Keratinocyte (primary cell): ENCODE measurements at places on chromosomes 16 and 17. TPM values are rescaled to one million over a fixed set of nuclear protein-coding genes. Genes with fewer than 3 reads are reported as not detected.

- H3K36me3 ChIP-seq = no peaks in the 10 kb centered on the region
- no peak overlapping the region for H3K4me3 ChIP-seq
- no peak overlapping the region for H3K27ac ChIP-seq
- no peak for DNase-seq
- no peaks in the 10 kb centered on the region for H3K27me3 ChIP-seq
Observed at GRCh38 chr16:83680980-83681379, 126.8 kb upstream of the HSBP1 start.

GRCh38 chr17:78993241-78993956, 13.7 kb upstream of the LGALS3BP start:
- DNase-seq = no peak
- H3K27ac ChIP-seq = no peak overlapping the region
- peaks cover 46% of the 10 kb centered on the region for H3K36me3 ChIP-seq
- no peaks in the 10 kb centered on the region for H3K27me3 ChIP-seq

DNA sequence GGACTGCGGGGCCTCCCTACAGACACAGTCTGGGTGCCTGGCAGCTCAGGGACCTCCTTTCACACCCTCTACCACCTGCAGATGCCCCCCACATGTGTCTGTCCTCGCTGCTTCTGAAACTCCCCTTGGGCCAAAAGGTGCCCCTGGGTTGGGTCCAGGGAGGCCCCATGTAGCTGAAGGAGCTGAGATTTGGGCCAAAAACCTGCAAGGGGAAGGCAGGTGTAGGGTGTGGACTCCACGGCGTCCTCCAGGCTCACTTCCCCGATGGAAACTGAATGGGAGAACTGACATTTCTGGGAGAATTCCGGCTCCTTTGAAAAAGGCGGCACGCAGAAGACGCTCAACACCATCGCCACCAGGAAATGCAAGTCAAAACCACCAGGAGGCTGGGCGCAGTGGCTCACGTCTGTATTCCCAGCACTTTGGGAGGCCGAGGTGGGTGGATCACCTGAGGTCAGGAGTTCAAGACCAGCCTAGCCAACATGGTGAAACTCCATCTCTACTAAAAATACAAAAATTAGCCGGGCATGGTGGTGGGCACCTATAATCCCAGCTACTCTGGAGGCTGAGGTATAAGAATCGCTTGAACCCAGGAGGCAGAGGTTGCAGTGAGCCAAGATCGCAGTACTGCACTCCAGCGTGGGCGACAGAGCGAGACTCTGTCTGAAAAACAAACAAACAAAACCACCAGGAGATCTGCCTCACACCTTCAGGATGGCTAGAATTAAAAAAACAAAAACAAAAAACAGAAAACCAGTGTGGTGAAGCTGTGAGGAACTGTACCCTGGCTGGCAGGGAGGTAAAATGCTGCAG, 13.2 kb upstream of the BAIAP2 start:
- H3K4me1 ChIP-seq = peaks cover 23% of the 10 kb centered on the region
- peaks cover 20% of the 10 kb centered on the region for H3K27me3 ChIP-seq
- H3K27ac ChIP-seq = no peak overlapping the region
- no peak for DNase-seq

- no peaks in the 10 kb centered on the region for H3K4me1 ChIP-seq
- peaks cover 24% of the 10 kb centered on the region for H3K27me3 ChIP-seq
- no peaks in the 10 kb centered on the region for H3K36me3 ChIP-seq
Observed at GRCh38 chr16:67264866-67265265, 14.5 kb upstream of the PLEKHG4 start.

DNA sequence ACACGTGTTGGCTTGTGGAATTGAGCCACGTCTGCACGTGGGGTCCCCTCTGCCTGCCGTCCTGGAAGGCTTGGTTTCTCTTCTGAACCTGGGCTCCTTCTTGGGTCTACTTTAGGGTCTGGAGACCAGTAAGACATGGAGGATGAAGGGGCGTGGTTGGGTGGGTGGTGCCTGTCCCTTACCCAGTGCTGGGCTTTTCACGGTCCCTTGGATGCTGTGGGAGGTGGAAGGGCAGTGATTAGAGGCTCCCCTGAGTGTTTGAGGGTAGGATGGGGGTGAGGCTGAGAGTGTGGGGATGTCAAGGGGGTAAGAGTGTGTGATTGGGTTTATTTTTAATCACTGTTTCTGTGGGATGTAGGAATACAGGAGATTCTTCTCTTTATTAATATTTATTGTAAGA, 38.3 kb downstream of the MGAT5B start:
- H3K4me3 ChIP-seq = no peak overlapping the region
- DNase-seq = no peak
- H3K4me1 ChIP-seq = no peaks in the 10 kb centered on the region
- H3K27me3 ChIP-seq = peaks cover 3% of the 10 kb centered on the region
- H3K27ac ChIP-seq = no peak overlapping the region
- no peaks in the 10 kb centered on the region for H3K36me3 ChIP-seq

GRCh38 chr16:10485698-10486382, 94.6 kb downstream of the EMP2 start:
- no peaks in the 10 kb centered on the region for H3K4me1 ChIP-seq
- DNase-seq = no peak
- H3K36me3 ChIP-seq = no peaks in the 10 kb centered on the region

Gene TRIM37
- polyA plus RNA-seq = 17.3 to 26.4 TPM (median 24.4 TPM) in 3 replicates

- H3K4me1 ChIP-seq = peaks cover 3% of the 10 kb centered on the region
- peaks cover 29% of the 10 kb centered on the region for H3K27me3 ChIP-seq
- no peaks in the 10 kb centered on the region for H3K36me3 ChIP-seq
- no peak for DNase-seq
- H3K27ac ChIP-seq = no peak overlapping the region
Observed at GRCh38 chr16:58497468-58497867, 2.5 kb upstream of the NDRG4 start.

GRCh38 chr17:80852476-80853015, 139.1 kb upstream of the CHMP6 start:
- H3K36me3 ChIP-seq = peaks cover 4% of the 10 kb centered on the region
- H3K27ac ChIP-seq = no peak overlapping the region
- H3K27me3 ChIP-seq = no peaks in the 10 kb centered on the region
- H3K4me3 ChIP-seq = no peak overlapping the region
- no peak for DNase-seq
- peaks cover 37% of the 10 kb centered on the region for H3K4me1 ChIP-seq

Gene TBC1D3K
- polyA plus RNA-seq = not detected in 3 replicates

DNA sequence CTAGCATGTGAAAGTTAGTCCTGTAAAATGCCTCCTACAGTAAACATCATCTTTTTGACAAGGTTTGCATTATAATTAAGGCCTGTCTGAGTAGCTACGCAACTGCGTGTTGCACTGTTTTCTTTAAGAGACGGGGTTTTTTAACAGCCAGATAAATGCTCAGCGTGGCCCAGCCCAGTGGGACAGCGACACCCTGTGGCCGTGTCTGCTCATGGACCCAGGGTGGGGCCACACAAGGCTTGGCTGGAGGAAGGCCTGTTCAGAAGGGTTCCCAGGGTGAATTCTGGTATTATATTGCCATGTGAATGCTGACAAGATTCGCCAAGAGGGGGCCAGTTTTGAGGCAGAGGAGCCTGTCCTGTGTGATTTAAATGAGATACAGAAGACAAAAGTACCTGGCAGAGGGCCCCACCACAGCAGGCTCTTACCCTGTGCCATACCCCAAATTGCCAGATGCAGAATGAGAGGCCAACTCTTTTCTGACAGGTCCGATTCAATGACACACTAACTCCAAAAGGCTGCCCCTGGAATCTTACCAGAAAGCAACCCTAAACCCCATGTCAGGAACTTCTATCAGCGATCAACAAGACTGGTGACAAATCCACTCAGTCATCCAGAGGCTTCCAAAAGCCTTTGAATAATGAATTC, 65.9 kb upstream of the IRX6 start:
- H3K4me1 ChIP-seq = no peaks in the 10 kb centered on the region
- no peaks in the 10 kb centered on the region for H3K27me3 ChIP-seq
- H3K27ac ChIP-seq = no peak overlapping the region
- no peaks in the 10 kb centered on the region for H3K36me3 ChIP-seq
- no peak for DNase-seq
- H3K4me3 ChIP-seq = no peak overlapping the region

- H3K4me3 ChIP-seq = no peak overlapping the region
- H3K27ac ChIP-seq = no peak overlapping the region
- DNase-seq = no peak
- H3K36me3 ChIP-seq = no peaks in the 10 kb centered on the region
- H3K27me3 ChIP-seq = no peaks in the 10 kb centered on the region
Observed at GRCh38 chr17:27217631-27218030, 76.3 kb upstream of the WSB1 start.

Gene PIGW
- 4.2 to 9.8 TPM (median 7.4 TPM) in 3 replicates for polyA plus RNA-seq

DNA sequence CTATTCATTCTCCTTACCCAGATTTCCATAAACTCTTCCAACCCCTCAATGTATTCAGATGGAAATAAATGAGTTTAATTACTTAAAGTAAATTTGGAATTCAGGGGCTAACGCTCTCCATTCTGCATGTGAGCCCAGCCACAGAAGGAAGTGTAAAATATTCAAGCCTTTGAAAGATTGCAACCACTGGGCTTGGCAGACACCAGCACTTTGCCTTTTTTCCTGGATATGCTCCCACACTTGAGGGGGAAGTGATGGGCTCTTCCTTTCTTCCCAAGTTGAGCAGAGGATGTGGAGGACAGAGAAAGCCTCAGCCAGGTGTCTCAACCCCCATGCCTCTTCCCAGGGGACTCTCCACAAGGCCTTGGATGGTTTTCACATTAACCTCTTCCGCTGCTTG, 825.1 kb upstream of the EEF2KMT start:
- no peak overlapping the region for H3K4me3 ChIP-seq
- H3K27me3 ChIP-seq = no peaks in the 10 kb centered on the region
- no peak overlapping the region for H3K27ac ChIP-seq
- H3K36me3 ChIP-seq = no peaks in the 10 kb centered on the region

DNA sequence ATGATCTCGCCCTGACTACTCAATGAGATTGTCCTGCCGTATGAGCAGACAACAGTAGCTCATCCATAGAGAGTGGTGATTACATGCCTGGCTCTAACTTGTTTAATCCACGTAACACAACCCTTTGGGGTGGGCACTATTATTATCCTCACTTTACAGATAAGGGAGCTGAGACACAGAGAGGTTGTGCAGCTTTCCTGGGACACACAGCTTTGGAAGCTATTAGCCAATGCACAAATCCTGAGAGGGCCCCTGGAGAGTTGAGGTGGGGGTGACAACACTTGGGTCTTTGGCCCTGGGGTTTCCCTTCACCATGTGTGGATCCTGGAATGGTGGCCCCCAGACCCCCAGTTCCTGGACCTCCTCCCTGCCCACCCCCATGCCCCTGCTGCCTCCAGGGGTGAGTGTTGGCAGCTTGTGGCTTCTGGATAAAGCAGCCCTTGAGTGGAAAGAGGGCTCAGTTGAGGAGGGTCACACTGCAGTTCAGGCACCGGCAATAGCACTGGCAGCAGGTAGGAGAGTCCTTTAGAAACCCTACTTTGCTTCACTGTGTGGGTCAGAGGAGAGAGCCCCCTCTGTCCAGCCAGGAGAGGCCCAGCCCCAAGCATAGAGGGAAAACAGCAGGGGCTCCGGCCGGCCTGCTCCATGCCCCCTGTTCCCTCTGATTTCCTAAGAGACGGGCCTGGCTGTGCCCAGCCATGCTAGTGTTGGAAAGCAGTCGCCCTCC, 230.7 kb downstream of the KATNIP start:
- no peaks in the 10 kb centered on the region for H3K27me3 ChIP-seq
- H3K4me3 ChIP-seq = no peak overlapping the region
- DNase-seq = no peak
- no peaks in the 10 kb centered on the region for H3K36me3 ChIP-seq
- no peak overlapping the region for H3K27ac ChIP-seq

Gene SPNS2
- polyA plus RNA-seq = 0.04 to 0.33 TPM (median 0.10 TPM) in 3 replicates

- no peak overlapping the region for H3K27ac ChIP-seq
- no peaks in the 10 kb centered on the region for H3K27me3 ChIP-seq
- no peaks in the 10 kb centered on the region for H3K4me1 ChIP-seq
- peaks cover 15% of the 10 kb centered on the region for H3K36me3 ChIP-seq
Observed at GRCh38 chr17:1446201-1446600, 9.8 kb downstream of the CRK start.

Gene MRPL10
- polyA plus RNA-seq = 42.4 to 52.5 TPM (median 43.1 TPM) in 3 replicates

Gene NRN1L
- polyA plus RNA-seq = not detected in 3 replicates

GRCh38 chr16:73058221-73058615, 10.3 kb upstream of the ZFHX3 start:
- H3K4me3 ChIP-seq = peak overlapping the region; percentile 57
- peaks cover 8% of the 10 kb centered on the region for H3K27me3 ChIP-seq
- DNase-seq = no peak
- H3K27ac ChIP-seq = no peak overlapping the region

GRCh38 chr17:19013806-19014627, 9.5 kb upstream of the FAM83G start:
- H3K4me1 ChIP-seq = peaks cover 40% of the 10 kb centered on the region
- H3K27ac ChIP-seq = no peak overlapping the region
